HTR-8/SVneo (cell line): ENCODE measurements at places on chromosomes 11 and 22.

DNA sequence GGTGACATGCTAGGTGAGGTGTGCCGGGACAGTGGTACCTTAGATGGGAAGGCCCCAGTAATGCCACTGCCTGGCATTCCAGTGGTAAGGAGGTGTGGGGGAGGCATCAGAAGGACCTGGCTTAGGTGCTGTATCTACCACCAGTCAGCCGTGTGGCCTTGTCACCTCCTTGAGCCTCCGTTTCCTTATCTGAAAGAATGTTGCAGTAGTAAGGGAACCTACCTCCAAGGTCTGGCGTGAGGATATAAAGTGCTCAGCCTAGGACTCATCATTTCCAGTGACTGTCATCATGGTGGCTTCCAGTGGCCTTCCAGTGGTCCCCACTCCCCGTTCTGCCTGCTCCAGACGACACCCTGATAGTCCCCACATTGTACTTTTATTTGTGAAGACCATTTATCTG is 6.8 kb upstream of the DUSP18 start:
- no peak for DNase-seq

DNA sequence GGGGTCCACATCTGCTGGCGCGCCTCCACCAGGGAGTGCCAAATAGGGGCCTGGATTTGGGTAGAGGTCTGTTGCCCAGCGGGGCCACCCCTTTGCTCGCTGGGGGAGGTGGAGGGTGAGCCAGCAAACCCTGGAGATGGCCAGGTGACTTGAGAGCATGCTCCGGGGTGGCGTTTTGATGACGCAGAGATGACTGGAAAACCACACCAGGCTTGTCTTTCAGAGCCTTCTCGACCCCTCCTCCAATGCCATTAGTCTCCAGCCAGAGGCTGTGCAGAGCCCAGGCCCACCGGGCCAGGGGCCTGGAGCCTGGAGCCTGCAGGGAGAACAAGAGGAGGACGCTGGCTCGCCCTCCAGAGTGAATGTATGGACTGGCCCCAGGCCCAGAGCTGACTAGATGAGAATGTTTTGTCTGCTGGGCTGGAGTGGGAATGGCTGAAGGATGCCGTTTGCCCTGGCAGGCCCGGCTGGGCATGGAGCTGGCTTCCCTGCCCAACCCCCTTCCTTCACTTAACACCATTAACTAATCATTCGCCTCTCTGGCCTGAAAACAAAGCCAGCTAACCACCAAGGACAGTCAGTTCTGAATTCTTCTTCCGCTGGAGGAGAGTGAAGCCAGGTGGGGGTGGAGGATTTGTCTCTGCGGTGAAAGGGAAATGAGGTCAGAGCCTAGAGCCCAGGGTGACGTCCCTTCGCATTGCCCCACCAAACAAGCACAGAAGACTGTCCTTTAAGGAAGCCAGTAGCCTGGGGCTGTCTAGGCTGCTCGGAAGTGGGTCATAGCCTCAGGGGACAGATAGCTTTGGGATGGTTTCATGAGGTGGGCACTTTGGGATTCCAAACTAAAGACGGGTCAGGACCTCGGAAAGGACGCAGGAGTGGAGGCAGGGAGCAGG is 1.6 kb upstream of the MCAM start:
- peak; percentile 58 for DNase-seq

- no peak for DNase-seq
Measured at GRCh38 chr22:47392054-47392347, 629.6 kb downstream of the TBC1D22A start.

DNA sequence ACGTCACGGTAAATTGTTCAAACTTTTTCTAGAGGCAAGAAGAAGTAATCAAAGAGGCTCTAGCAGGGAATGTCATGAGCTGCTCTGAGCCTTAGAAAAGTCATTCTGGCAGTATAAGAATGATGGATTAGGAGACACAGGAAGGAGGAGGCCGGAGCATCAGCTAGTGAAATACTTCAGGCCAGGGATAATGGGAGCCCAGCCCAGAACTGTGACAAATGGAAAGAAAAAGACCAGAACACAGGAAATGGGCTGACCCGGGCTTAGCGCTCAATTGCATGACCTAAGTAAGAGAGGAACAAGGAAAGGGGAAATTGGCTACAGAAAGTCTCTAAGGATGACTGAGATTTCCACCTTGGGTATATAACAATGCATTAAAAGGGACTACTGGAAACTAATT is 108.6 kb downstream of the LARGE1 start:
- no peak for DNase-seq

DNA sequence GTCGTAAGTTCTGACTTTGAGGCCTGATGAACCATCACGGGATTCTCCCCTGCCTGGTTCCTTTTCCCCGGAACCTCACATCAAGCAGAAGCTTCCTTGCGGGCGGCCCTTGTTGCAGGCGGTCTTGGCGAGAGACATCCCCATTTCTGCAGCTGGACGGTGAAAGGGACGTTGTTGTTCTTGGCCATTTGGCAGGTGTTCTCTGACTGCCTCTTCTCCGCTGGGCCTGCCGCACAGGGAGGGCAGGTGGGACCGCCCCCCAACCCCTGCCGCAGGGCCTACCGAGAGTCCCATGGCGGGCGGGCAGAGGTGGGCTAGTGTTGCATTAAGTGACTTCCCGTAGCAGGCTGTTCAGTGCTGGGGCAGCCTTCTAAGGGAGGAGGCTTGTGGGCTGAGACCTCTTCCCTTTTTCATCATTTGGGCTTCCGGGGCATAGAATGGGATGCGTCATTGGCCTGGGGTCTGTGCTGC is 26.9 kb upstream of the GRAMD4 start:
- no peak for DNase-seq
